Activated T-helper 1 cell treated with anti-CD3 and anti-CD28 coated beads, Interleukin-2, amount 50 U/mL, for 16 hours (primary cell): ENCODE measurements at places on chromosomes 1 and 21.

GRCh38 chr1:9721606-9722377 lies 70.3 kb downstream of the PIK3CD start:
- DNase-seq, result peak; percentile 66

GRCh38 chr1:166182281-166182680 lies 15.5 kb upstream of the FAM78B start:
- no peak for DNase-seq

- DNase-seq, result no peak
These were observed 4.6 kb downstream of the MPZ start for GRCh38 chr1:161304927-161305866.

- no peak for DNase-seq
These were observed 48.9 kb upstream of the POU3F1 start for GRCh38 chr1:38095454-38095931.

DNA sequence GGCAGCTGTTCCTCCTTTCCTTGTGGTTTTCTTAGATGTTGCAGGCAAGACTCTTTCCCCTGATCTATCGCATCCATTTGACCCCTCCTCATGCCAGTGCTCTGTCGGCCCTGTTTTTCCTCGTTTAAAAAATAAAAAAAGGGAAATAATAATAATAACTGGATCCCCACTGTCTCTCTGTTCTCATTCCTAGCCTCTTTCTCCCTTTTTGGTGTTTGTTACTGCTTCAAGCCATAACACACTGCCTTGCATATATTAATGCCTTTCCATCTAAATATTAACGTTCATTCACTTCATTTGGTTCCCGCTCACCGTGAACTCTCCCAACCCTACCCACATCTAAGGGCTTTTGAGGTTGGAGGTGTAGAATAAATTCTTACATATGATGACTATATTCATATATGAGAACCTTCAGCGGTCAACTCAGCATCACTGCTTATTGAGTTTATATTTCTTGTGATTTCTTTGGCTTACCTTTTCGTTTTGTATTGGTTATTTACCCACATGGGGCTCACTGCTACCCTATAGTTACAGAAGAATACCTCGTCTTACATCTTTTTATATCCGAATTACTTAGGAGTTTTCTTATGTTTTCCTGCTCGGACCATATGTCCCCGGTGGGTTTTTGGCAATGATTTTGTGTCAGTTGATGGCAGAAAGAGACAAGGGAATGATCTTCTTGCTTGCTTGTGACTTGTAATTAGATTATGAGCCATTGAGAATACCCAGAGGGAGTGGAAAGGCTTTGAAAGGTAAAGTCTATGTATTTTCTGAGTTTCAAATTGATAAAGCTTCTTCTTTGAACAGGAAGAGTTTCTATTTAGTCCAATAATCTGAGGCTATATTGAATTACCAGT lies 805 bp downstream of the ATG4C start:
- no peak for DNase-seq

DNA sequence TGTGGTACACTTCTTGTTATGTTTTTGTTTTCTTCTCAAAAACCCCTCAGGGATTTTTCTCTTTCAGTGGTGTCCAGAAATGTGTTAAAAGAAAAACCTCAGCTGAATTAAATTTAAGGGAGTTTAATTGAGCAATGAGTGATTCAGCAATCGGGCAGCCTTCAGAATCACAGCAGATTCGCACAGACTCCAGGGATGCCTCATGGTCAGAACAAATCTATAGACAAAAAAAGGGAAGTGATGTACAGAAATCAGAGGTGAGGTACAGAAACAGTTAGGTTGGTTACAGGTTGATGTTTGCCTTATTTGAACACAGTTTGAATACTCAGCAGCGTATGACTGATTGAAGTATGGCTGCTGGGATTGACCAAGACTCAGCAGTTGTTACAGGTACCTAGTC lies 86.2 kb downstream of the TLR5 start:
- DNase-seq, result no peak

DNA sequence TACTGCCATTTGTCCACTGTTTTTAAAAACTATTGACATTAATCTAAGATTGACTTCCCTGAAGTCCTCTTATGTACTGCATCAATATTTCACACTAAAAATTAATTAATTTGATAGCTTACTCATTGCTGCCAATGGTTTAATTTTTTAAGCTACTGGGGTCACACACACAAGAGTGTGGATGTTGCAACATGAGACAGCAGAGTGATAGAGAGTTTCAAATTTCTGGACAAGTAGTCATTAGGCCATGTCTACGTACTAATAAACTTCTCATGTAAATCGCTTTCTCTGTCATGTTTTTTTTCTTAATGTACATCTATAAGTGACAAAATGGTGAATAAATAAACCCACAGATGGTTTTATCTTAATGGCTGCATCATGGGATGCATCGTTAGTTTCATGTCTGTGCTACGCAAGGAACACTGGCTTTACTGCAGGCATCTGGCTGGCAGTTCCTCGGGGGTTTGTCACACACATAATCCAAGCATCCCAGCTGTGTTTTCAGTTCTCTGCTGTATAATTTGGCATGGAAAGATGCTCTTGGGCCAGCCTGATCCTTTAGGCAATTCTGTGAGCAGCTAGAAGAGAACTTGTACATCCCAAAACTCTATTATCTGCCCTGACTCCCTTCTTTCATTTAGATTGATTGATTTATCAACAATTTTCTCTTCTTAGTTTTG lies 16.4 kb upstream of the CHODL start:
- no peak for DNase-seq

DNA sequence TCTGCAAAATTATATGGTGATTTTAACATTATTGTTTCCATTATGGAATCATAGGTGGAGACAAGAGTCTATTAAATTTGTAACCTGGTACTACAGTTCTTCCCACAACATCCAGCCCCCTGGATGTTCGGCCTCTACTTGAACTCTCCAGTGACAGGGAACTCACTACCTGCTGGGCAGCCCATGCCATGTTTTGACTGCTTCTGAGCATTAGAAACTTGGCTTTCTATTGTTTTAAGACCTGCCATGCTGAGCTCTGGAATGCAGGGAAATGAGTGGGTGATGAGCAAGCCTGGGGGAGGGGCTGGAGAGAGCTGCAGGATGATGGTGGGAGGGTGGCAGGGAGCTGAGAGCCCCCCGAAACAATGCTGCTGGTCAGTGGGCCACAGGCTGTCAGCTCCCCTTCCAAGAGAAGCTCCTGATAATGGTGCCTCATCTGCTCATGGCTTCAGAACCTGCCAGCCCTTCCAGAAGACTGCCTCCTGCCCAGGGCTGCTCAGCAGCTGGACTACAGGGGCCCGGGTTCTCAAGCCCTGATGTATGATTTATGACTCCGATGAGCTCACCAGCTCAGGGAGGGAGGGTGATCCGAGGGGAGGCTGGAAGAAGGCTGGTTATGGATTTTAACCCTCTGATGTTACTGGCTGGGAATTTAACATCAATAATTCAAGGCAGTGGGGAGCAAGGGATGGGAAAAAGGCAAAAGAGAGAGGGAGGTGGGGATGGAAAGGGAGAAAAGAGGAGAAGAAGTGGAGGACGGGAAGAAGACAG lies 205.0 kb downstream of the HIVEP3 start:
- DNase-seq, result no peak

DNA sequence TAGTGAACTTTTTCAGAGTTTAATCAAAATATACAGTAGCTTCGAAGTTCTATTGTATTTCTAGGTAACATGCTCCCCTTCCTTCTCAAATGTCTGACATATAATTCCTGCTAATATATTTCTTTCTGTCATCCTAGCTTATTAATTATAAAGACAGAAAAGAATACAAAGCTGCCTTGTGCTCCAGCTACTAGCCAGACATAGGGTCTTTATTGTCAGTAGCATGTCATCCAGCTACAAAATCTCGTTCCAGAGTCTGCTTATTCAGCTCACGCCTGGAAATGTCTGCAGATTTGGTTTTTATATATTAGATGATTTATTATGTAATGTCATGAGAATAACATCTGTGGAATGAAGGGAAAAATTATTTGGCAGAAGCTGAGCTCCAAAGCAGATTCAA lies 1102.8 kb downstream of the BRINP3 start:
- DNase-seq, result no peak

- no peak for DNase-seq
These were observed 7.5 kb upstream of the LEPR start for GRCh38 chr1:65412984-65413375.

DNA sequence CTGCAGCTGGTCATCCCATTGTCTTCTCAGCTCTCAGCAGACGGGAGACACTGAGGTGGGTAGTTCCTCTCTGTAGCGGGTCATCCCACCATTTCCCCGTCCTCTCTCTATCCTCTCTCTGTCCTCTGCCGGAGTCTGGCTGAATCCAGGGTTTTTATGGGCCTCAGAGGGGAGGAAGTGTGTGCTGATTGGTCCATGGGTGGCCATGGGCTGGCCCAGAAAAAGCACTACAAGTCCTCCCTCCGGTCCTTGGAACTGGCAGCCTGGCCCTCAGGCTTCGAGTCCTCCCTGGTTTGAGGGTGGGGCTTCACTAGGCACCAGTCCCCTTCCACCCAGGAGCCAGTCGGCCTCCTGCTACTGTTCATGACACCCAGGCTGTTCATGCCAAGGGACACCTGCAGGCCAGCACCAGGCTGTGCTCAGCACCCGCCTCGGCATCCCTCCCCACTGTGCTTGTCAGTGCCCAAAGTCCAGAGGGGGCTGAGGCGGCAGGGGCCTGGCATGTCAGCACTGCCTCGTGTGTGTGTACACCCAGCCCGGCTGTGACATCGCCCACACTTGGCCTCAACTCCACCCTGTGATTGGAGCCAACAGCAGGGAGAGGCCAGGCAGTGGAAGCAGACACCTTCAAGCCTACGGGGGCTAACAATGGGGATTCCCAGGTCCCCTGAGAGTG lies 23.0 kb upstream of the LRRC8C start:
- peak; percentile 30 for DNase-seq

- DNase-seq, result no peak
These were observed 235.3 kb downstream of the PRDM2 start for GRCh38 chr1:13935336-13935735.

DNA sequence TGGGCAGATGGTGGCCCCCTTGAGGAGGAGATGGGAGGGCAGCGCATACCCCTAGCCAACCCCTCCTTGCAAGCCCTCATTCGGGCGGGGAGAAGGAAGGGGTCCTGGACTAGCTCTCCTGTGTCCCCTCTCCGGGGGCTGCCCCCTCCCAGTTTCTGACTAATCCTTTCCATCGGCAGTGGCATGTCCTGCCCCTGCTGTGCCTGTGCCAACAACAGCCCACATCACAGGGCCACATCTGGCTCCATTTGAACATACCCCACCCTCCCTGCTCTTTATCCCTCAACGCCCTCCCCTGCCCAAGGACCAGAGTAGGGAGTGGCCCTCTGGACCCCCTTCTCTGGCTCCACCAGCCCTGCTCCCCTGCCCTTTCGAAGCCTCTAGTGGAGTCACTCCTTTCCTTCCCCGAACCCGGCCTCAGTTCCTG lies 11.0 kb upstream of the LMNA start:
- DNase-seq, result no peak

GRCh38 chr1:26690576-26691031 lies 5.2 kb upstream of the ARID1A start:
- no peak for DNase-seq

DNA sequence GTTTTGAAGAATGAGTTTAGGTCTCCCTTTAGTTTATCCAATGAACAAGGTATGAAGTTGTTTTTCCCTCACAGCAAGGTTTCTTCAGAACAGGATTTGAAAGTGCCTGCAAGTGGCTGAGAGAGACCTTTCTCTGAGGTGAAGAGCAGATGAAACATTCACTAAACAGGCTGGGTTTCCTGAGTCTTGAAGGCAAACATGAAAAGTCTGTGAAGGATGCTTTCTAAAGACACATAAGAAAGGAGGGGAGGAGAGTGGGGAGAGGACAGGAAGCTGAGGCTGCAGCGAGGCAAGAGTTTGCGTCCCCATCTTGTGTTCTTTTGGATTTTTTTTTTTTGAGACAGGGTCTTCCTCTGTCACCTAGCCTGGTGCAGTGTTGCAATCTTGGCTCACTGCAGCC lies 95.7 kb upstream of the SIM2 start:
- no peak for DNase-seq

DNA sequence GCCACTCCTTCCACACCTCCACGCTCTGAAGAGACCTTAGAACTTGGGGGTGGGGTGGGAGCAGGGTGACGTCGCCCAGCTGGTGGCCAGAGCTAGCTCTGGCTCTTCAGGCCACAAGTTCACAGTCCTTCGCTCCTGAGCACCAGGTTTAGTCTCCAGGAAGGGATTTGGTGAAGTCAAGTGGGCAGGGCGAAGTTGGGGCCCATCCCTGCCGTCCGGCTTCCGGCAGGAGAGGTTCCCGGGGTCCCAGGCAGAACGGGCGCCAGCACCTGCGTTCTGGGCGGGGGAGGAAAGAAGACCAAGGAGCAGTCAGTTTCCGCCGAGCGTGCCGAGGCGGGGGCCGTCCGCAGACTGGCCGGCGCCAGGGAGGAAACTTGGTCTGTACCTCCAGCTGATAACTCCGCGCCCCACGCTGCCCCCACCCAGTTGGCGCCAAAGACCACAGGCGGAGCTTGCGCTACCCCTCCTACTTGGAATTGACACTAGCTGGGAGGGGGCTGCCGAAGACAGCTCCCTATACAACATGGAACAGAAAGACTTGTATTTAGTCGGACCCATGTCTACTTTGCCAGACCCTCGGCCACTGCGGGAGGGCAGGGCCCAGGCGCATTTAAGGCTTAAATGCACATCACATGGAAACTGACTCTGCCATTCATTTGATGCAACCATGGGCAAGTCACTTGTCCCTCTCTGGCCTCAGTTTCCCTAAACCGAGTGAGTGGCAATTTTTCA lies 995 bp downstream of the ID3 start:
- DNase-seq, result no peak

DNA sequence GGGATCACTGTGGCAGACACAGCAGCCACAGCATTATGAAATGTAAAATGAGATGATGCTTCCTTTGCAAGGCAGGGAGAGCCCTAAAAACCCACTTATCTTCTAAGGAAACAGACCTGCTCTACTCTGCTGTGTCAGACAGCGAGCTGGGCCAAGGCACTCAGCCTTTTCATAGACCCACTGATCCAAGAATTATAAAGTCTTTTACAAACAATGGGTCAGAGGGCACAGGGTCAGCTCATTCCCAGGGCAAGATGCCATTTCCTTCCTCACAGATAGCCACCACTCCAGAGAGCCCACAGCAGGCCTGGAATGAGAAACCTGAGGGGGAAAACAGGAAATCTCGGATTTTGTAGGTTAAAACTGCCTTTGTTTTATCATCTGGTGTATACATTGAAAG lies 42.9 kb downstream of the CASQ2 start:
- DNase-seq, result no peak

- no peak for DNase-seq
These were observed 31.5 kb upstream of the DNASE2B start for GRCh38 chr1:84366786-84367185.

DNA sequence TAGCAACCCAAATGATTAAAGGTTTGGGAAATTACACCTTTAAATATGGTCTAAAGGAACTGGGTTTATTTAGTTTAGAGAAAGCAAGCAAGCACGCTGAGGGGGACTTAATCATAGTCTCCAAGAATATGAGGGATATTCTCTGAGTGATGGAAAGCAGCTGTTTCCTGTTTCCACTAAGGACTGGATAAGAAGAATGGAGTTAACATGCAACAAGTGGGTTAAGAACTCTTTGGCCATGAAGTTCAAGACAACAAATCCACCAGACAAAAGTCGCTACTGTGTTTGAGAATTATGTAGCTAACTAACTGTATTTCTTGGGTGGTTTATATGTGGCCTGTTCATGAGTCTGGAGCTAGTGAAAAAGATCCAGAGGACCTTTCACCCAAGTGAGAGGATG lies 85.7 kb downstream of the TGFB2 start:
- DNase-seq, result no peak
